Colonic mucosa (tissue), 4 donors: ENCODE measurements at places on chromosomes 1 and 21.

- H3K27ac ChIP-seq: peak overlapping the region; percentile 91
- H3K36me3 ChIP-seq: no peaks in the 10 kb centered on the region
- peak overlapping the region; percentile 81 for H3K4me3 ChIP-seq
- H3K4me1 ChIP-seq: peaks cover 12% of the 10 kb centered on the region
- no peaks in the 10 kb centered on the region for H3K27me3 ChIP-seq
Measured at GRCh38 chr1:36223381-36223995, 755 bp upstream of the THRAP3 start.

DNA sequence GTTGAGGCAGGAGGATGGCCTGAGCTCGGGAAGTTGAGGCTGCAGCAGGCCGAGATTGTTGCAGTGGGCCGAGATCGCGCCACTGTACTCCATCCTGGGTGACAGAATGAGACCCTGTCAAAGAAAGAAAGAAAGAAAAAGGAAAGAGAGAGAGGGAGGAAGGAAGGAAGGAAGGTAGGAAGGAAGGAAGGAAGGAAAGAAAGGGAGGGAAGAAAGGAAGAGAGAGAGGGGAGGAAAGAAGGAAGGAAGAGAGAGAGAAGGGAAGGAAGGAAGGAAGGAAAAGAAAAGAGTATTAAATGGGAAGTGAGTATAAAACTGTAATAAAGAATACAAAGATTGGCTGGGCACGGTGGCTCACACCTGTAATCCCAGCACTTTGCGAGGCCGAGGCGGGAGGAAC is 18.4 kb upstream of the ABL2 start:
- no peaks in the 10 kb centered on the region for H3K27me3 ChIP-seq
- H3K27ac ChIP-seq: no peak overlapping the region
- no peak for DNase-seq
- no peak overlapping the region for H3K4me3 ChIP-seq

- H3K27me3 ChIP-seq: no peaks in the 10 kb centered on the region
- no peak for DNase-seq
- no peak overlapping the region for H3K27ac ChIP-seq
- no peaks in the 10 kb centered on the region for H3K36me3 ChIP-seq
- peaks cover 10% of the 10 kb centered on the region for H3K4me1 ChIP-seq
Measured at GRCh38 chr1:111513410-111514020, 10.1 kb upstream of the ADORA3 start.

GRCh38 chr1:14974361-14974760 is 179.2 kb upstream of the TMEM51 start:
- no peaks in the 10 kb centered on the region for H3K36me3 ChIP-seq
- no peak overlapping the region for H3K27ac ChIP-seq
- no peaks in the 10 kb centered on the region for H3K27me3 ChIP-seq
- H3K4me3 ChIP-seq: no peak overlapping the region
- no peak for DNase-seq

DNA sequence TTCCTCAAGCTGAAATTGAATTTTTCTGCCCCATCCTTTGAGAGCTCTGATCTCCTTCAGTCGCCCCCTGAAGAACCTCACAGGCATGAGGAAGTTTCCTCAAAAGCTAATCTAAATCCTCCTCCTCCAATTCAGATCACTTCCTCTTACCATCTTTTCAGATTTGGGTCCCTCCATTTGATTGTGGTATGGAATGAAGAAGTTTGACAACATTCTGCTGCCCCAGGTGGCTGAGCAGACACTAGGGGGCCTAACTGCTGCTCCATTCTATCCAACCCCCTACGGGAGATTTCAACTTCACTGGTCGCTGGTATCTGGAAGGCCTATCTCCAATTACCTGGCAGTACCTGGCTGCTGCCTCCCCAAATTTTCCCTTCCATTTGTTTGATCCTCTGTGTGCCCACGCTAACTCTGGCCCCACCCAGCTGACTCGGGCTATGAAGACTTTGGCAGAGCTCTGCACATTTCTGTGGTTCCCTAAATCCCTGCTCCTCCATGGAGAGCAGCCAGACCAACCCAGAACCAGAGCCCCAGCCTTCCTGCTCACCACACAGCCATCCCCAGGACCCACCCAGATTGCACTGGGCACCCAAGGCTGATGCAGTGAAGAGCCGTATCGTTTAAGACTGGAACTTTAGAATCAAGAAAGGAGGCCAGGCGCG is 7.8 kb downstream of the IRF6 start:
- no peak for DNase-seq
- no peaks in the 10 kb centered on the region for H3K27me3 ChIP-seq
- H3K27ac ChIP-seq: no peak overlapping the region
- no peaks in the 10 kb centered on the region for H3K36me3 ChIP-seq

DNA sequence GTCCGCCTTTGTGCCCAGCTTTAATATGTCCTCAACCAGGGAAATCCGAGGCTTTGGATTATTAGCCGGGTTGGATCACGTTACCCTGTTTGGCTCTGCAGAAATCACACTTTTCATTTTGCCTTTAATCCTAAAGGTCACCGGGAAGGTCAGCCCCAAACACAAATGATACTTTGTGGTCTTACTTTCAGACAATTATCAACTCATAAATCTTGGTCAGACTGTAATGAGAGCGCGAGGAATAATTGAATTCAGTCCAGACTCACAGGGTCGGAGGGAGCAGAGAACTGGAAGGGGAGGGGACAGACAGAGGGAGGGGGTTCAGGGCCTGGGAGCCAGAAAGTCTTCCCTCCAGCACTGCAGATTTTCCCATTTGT is 91.7 kb upstream of the NFIA start:
- H3K27me3 ChIP-seq: no peaks in the 10 kb centered on the region
- no peak for DNase-seq
- no peaks in the 10 kb centered on the region for H3K36me3 ChIP-seq
- no peaks in the 10 kb centered on the region for H3K4me1 ChIP-seq

- H3K4me1 ChIP-seq: peaks cover 3% of the 10 kb centered on the region
- no peak for DNase-seq
- peak overlapping the region; percentile 77 for H3K4me3 ChIP-seq
- no peaks in the 10 kb centered on the region for H3K36me3 ChIP-seq
- H3K27me3 ChIP-seq: no peaks in the 10 kb centered on the region
Measured at GRCh38 chr1:51728611-51729155, 111.8 kb downstream of the OSBPL9 start.

GRCh38 chr1:24351918-24352627 is 32.9 kb downstream of the GRHL3 start:
- no peaks in the 10 kb centered on the region for H3K27me3 ChIP-seq
- no peak overlapping the region for H3K27ac ChIP-seq
- no peak for DNase-seq
- H3K4me1 ChIP-seq: no peaks in the 10 kb centered on the region

DNA sequence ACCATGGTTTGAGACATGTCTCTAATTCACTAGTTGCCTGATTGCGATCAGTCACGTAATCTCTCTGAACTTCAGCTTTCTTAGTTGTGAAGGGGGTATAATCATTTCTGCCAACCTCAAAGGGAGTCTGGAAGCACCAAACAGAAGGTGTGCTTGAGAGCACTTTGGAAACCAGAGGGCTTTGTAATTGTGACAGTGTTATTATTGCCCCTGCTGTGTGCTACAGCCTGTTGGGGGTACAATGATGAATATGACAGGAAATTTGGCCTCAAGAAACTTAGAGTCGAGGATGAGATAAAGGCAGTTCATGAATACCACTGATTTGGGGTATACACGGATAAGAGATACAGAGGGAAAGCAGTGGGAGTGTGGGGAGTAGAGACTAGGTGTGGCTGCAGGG is 150.2 kb upstream of the CD34 start:
- H3K36me3 ChIP-seq: no peaks in the 10 kb centered on the region
- H3K4me3 ChIP-seq: no peak overlapping the region
- H3K27ac ChIP-seq: no peak overlapping the region
- DNase-seq: no peak
- H3K4me1 ChIP-seq: no peaks in the 10 kb centered on the region
- H3K27me3 ChIP-seq: no peaks in the 10 kb centered on the region

DNA sequence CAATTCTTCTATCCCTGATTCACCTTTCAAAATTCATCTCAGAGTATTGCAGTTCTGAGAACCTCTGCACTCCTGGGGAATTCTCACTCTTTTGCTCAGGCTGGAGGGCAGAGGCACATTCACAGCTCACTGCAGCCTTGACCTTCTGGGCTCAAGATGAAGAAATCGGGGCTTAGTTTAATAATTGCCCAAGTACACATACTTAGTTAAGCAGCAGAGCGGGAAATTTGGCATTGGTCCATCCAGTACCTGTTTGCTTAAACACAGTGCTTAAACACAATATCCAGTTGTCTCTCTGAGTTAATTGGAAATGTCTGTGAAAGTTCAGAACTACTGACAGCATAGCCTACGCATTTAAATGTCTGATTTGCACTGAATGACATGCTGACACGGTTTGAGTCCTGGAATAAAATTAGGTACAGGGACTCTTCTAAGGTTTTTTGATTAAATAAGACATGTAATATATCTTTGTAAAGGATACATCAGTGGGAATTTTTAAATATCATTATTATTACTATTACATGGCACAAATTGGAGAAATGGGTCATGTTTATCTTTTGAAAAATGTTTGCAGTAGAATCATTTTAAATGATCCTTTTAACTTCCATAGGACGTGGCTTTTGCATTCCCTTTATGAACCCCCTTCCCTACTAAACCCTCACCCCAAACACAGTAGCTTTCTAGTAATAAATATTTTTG is 337.4 kb downstream of the SRGAP2C start:
- H3K27me3 ChIP-seq: peaks cover 6% of the 10 kb centered on the region
- H3K36me3 ChIP-seq: no peaks in the 10 kb centered on the region
- no peaks in the 10 kb centered on the region for H3K4me1 ChIP-seq
- no peak for DNase-seq
- H3K4me3 ChIP-seq: no peak overlapping the region

- no peak for DNase-seq
- H3K27ac ChIP-seq: no peak overlapping the region
- H3K27me3 ChIP-seq: no peaks in the 10 kb centered on the region
- no peak overlapping the region for H3K4me3 ChIP-seq
- no peaks in the 10 kb centered on the region for H3K4me1 ChIP-seq
- H3K36me3 ChIP-seq: no peaks in the 10 kb centered on the region
Measured at GRCh38 chr1:183368213-183369108, 49.7 kb downstream of the NMNAT2 start.

DNA sequence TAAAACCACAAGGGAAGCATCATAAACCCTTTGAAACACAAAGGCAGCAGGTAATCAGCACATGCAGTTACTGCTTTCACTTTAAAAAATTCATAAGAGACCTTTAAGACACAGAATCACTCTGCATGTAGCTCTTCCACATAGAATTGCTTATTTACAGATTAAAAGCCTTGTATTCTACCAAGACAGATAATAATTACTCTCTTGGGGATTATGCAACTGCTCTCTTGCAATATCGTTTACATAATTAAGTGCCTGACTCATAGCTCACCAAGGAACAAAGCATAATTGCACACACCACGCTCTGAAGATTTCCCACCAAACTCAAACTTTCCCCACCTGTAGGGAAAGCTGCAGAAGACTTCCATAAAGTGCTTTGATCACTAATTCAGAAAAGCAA is 87.9 kb downstream of the VAV3 start:
- no peaks in the 10 kb centered on the region for H3K36me3 ChIP-seq
- no peak overlapping the region for H3K27ac ChIP-seq

- H3K36me3 ChIP-seq: no peaks in the 10 kb centered on the region
- no peak overlapping the region for H3K4me3 ChIP-seq
- H3K27ac ChIP-seq: no peak overlapping the region
- DNase-seq: no peak
- H3K27me3 ChIP-seq: no peaks in the 10 kb centered on the region
Measured at GRCh38 chr1:42311138-42311537, 23.9 kb downstream of the FOXJ3 start.

DNA sequence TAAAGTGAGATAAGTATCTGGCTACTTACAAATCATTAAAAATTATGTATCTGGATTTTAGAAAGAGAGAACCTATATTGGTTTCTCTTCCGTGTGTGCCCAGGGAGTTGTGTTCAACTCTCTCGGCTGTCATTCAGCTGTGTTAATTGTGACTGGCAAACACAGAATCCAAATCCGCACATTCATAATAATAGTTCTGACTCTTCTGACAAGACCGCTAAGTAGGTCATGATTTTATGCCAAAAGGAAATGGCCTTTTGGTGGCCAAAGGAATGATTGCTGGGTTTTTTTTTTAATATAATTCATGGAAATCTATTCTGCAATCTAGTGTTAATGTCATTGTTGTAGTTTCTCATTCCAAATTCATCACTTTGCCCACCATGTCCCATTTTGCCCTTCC is 110.7 kb downstream of the AK5 start:
- H3K36me3 ChIP-seq: no peaks in the 10 kb centered on the region
- H3K4me3 ChIP-seq: no peak overlapping the region
- no peaks in the 10 kb centered on the region for H3K27me3 ChIP-seq
- H3K4me1 ChIP-seq: no peaks in the 10 kb centered on the region

DNA sequence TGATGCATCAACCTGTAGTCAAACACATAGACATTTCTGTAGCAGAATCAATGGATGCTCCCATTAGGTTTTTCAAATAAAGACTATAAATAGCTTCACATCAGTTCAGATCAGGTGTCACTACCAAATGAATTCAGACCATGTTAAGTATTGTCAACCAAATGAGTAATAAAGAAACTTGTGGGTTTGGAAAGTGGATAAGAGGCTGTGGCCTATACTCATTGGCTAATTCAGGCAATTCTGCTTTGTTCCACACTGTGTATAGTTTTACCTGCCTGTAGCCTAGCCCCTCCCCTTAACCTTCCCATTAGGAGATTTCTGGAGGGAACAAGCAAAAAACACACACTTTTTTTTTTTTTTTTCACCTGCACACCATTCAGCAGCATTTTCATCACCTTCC is 321.2 kb downstream of the HLX start:
- no peak overlapping the region for H3K4me3 ChIP-seq
- no peak overlapping the region for H3K27ac ChIP-seq
- H3K4me1 ChIP-seq: no peaks in the 10 kb centered on the region

DNA sequence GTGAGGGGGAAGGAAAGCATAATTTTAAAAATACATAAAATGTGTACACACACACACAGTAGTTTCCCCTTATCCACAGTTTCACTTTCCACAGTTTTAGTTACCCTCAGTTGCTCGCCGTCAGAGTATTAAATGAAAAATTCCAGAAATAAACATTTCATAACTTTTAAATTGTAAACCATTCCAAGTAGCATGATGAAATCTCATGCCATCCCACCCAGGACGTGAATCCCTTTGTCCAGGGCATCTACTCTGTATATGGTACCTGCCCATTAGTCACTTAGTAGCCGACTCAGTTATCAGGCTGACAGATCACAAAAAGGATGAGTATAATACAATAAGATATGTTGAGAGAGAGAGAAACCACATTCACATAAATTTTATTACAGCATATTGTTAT is 36.2 kb downstream of the EPS15 start:
- H3K4me1 ChIP-seq: no peaks in the 10 kb centered on the region
- H3K27me3 ChIP-seq: no peaks in the 10 kb centered on the region
- no peak overlapping the region for H3K4me3 ChIP-seq

- no peak for DNase-seq
- H3K27me3 ChIP-seq: no peaks in the 10 kb centered on the region
- H3K4me1 ChIP-seq: no peaks in the 10 kb centered on the region
- no peaks in the 10 kb centered on the region for H3K36me3 ChIP-seq
- no peak overlapping the region for H3K27ac ChIP-seq
- no peak overlapping the region for H3K4me3 ChIP-seq
Measured at GRCh38 chr1:12106153-12106552, 43.0 kb downstream of the TNFRSF8 start.

- no peak overlapping the region for H3K27ac ChIP-seq
- peak; percentile 52 for DNase-seq
- no peaks in the 10 kb centered on the region for H3K4me1 ChIP-seq
- no peaks in the 10 kb centered on the region for H3K36me3 ChIP-seq
- no peaks in the 10 kb centered on the region for H3K27me3 ChIP-seq
Measured at GRCh38 chr1:220378571-220379302, 106.5 kb upstream of the RAB3GAP2 start.
